ENCODE measurements at places on chromosomes 2 and 18.

GRCh38 chr2:86035376-86035882 is 70.3 kb downstream of the POLR1A start:
- no peak for DNase-seq

- no peak for DNase-seq
Observed at GRCh38 chr2:187397886-187398285, 50.2 kb downstream of the CALCRL start.

GRCh38 chr2:86400321-86400720 is 40.9 kb upstream of the KDM3A start:
- no peak for DNase-seq

GRCh38 chr2:23605236-23605635 is 220.3 kb downstream of the KLHL29 start:
- no peak for DNase-seq

DNA sequence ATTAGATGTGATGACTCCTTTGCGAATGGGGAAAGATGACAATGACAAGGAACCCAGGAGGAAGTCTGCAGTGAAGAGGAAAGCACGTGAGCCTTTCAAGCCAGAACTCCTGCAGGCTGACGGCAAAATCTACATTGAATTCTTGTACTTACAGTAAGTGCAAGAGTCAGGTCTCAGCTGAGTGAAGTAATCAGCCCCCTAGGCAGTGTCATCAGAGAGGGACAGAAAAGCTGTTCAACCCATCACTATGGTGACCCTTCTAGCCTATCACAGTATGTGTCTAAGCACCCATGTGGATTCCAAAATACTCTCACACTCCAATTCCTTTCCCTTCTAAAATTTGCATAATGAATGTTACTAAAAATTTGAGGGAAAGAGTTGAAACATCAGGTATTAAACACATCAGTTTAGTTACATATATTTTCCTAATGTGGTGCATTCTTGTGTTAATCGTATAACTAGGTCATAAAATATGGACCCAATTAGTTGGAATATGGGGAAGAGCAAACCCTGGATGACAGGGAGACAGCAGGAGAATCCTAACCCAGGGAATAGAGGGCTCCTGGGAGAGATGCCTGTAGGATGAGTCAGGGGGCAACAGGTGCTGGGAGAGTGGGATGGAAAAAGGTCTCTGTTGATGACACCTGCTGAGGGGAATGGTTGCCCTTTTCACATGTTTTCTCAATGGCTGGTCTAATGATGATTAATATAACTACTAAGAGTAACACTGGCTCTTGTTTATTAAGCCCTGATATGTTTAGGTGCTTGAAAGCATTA is 39.5 kb downstream of the VWC2L start:
- DNase-seq: no peak

GRCh38 chr18:49447810-49448745 is 12.4 kb downstream of the DYM start:
- no peak for DNase-seq

GRCh38 chr18:5451150-5451549 is 92.6 kb downstream of the EPB41L3 start:
- no peak for DNase-seq

- no peak for DNase-seq
Observed at GRCh38 chr18:57668021-57668420, 46.4 kb upstream of the NARS1 start.
